ENCODE measurements at places on chromosomes 7 and 10.

- no peak for DNase-seq
Measured at GRCh38 chr10:59606551-59606961, 103.1 kb downstream of the SLC16A9 start.

GRCh38 chr7:102310414-102310815, 23.7 kb downstream of the SH2B2 start:
- no peak for DNase-seq

DNA sequence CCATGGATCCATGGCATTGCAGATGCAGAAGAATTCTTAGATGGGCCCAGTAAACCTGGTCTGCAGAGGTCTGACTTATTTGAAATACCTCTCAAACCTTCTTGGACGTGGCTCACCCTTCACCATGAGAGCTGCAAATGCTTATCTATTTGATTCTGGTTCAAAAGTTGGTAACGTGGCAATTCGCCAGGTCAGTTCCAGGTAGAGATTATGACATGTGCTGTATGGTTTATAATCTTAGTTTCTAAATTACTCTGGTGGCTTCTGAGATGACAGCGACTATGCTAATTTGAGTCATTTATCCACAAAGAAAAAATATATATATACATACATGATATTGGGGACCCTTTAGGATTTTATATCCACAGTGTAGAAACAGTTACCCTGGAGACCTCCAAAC, 68.8 kb downstream of the NRP1 start:
- DNase-seq: peak; percentile 77

GRCh38 chr7:41608447-41608846, 94.4 kb downstream of the INHBA start:
- DNase-seq: no peak

DNA sequence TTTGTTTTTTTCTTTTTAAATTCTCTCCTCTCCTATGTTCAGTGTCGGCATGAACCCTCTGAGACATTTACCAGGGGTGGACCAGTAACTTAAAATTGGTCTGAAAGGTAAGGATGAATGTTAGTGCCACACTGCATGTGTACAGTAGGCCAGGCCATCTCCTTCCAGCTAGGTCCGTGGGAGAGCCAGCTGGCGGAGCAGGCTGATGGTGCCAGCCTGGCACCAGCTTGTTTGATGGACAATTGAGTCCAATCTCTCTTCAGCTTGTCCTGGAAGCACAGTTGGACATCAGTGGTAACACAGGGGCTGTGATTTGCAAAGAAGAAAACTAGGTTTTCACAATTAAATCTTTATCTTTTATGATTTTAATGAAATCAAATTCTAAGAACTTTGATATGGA, 136.5 kb downstream of the CNNM2 start:
- no peak for DNase-seq

- peak; percentile 21 for DNase-seq
Measured at GRCh38 chr10:99329554-99330346, 594 bp downstream of the CNNM1 start.

DNA sequence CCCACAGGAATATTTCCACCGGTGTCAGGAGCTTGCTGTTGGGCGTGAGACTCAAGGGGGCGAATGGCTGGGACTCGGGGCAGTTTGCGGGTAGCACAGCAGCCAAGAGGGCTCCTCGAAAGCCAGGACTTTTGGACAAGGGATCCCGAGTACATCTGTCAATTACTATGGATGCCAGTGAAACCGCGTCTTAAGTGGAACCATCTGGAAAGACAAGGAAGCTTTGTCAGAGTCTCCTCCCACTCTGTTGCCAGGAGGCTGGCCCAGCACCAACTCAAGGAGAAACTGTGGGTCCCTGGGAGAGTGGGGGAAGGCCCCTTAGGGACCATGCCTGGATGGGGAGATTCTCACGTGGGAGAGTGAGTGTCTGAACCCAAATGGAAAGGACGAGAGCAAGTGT, 57.1 kb downstream of the C10orf143 start:
- DNase-seq: no peak

- DNase-seq: peak; percentile 46
Measured at GRCh38 chr10:79292891-79293746, 54.1 kb upstream of the PPIF start.

Measured in activated CD4-positive, alpha-beta T cell treated with anti-CD3 and anti-CD28 coated beads, Interleukin-2, amount 50 U/mL, for 48 hours (primary cell).